NCI-H774 (cell line): ENCODE measurements at places on chromosomes 3 and 15.

- DNase-seq, result no peak
Measured at GRCh38 chr15:71707230-71708050, 102.9 kb upstream of the NR2E3 start.

DNA sequence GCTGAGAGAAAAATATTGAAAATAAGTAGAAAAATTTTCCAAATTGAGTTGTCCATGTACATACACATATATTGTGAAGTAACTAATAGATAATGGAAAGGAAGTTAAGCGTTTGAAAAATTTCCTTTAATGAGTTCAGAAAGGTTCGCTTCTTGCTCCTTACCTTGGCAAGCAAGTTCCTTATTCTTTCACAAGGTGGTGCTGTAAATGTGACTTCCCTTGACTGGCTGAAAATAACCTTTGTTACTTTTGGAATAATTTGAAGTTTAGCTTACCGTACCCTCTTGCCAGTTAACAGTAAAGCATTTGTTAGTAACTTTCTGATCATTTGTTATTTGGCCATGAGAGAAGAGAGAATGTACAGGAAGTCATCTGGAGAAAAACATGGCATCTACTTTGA lies 41.6 kb downstream of the PYDC2 start:
- no peak for DNase-seq

- DNase-seq, result no peak
Measured at GRCh38 chr15:58297639-58298038, 134.2 kb upstream of the LIPC start.

DNA sequence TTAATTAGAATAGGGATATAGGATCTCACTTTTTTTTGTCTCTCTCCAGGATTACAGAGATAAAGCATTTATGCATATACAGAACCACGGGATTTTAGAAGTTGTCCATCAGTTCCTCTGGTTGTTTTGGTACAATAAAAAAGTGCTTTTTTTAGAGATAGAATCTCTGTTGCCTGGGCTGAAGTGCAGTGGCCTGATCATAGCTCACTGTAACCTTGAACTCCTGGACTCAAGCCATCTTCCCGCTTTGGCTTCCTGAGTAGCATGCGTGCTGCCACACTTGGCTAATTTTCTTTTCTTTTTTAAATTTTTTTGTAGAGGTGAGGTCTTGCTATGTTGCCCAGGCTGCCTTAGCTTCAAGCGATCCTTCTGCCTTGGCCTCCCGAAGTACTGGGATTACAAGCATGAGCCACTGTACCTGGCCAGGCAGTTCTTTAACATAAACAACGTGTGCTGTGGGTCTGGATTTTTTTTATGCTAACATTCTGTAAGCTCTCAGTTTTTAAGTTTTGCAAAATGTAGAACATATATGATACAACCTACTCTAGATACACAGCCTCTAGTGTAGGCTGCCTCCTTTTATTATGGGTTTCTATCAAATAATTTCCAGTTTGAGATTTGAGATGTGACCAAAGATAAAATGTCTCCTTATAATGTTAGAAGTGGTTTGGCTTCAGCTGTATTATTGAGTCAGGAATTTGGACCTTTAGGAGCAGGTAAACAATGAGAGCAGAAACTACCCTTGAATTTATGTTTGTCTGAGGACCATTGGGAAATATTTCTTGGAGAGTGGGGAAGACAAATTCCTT lies 57.4 kb upstream of the ULK4 start:
- DNase-seq, result no peak

GRCh38 chr3:28846971-28847478 lies 433.8 kb upstream of the RBMS3 start:
- no peak for DNase-seq

GRCh38 chr15:63407612-63408011 lies 26.0 kb upstream of the CA12 start:
- no peak for DNase-seq

GRCh38 chr3:151581035-151581434 lies 120.2 kb upstream of the IGSF10 start:
- no peak for DNase-seq

DNA sequence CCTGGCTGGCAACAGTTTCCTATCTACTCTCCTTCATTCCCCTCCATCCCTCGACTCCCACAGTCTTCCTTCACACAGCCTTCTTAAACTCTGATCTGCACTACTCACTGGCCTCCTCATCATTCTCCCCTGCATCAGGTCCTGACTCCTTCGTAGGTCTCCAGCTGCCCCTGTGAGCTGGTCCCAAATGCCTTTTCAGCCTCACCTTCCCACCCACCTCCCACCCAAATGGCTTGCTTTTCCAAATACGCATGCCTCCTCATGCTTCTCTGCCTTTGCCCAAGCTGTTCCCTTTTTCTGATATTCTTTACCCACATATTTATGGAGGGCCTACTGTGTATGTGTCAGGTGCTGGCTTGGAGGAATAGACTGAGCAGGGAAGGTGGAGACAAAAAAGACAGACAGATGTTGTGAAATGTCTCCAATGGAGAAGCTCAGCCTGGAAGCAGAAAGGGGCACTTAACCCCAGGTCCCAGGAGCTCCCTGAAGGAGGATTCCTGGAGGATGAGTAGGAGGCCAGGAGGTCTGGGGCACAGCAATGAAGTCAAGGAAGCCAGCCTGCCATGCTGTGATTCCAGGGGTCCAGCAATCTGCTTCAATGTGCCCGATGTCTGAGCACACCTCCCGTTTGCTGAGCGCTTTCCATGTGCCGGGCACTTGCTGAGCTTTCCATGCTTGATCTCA lies 252.2 kb downstream of the SHQ1 start:
- DNase-seq, result no peak

DNA sequence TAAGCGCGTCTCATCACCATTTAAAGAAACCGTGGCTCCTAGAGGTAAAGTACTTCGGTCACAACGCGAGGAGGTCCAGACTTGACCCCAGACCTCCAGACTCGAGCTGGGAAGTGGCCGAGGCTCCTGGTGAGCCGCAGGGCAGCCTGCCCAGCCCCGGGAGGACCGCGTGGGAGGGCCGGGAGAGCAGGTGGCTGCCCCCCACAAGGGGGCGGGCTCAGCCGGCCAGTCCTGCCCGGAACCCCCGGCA lies at the start of gene SLC27A2:
Gene SLC27A2, plus strand, starts transcription at position 228 of the 250 bp plus-strand sequence. CDS start 232 bp downstream, outside the sequence.
- DNase-seq, result peak; percentile 54

- DNase-seq, result no peak
Measured at GRCh38 chr3:98770261-98771039, 7.3 kb downstream of the ST3GAL6 start.

- no peak for DNase-seq
Measured at GRCh38 chr15:68795298-68795848, 25.3 kb downstream of the ANP32A start.

DNA sequence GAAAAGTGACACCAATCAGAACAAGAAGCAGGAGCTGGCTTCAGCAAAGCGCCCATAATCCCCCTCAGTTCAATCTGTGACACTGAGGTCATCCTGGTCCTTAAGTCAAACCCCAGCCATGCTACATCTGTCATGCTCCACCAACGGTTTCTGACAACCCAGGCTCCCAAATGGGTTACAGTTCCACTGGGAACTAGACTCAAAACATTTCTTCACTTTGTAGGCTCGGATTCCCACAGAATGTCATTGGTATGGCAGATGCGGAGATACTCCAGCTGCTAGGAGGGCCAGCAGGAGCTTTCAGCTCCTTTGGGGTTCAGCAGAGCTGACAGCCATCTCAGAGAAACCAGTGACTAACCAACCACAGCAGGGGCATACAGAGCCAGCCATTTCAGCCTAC lies 48.9 kb downstream of the SUMF1 start:
- no peak for DNase-seq
